ENCODE measurements at places on chromosomes 11 and 22. TPM values are rescaled to one million over a fixed set of nuclear protein-coding genes. Genes with fewer than 3 reads are reported as not detected.

DNA sequence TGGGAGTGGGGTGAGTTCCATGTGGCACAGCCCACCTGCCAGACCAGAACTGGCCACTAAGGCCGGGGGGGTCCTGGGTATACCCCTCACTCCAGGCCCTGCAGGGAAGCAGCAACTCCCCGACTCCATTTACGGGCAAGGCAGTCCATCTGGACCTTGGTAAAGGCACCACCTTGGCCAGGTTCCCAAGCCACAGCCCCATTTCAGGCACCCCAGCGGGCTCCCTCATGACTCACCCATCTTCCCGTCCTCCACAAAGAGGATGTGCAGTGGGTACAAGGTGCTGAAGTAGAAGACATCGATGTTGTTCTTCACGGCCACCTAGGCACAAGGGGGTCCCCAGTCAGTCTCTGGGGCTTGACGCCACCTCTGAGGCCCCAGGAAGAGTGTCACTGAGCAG is 15.7 kb upstream of the RASL10A start:
- no peak overlapping the region for H3K27ac ChIP-seq
- H3K27me3 ChIP-seq: no peaks in the 10 kb centered on the region
- peaks cover 27% of the 10 kb centered on the region for H3K36me3 ChIP-seq
- no peak for DNase-seq
- H3K4me1 ChIP-seq: no peaks in the 10 kb centered on the region

DNA sequence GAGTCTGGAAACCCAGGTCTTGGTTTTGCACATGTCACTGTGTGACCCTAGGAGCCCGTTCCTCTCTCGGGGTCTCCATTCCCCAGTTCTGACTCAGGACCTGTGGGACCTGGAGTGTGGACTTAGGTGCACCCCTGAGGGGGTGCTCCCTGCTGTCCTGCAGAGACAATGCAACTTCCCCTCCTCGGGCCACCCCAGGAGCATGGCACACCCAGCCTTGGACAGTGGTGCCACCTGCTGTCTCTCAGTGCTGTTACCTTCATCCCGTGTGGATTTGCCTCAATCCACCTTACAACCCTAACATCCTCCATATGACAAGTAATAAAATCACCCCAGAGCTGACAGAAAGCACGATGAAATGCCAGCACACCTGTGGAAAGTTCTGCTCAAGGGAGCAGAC is 27.5 kb upstream of the CRYBB3 start:
- H3K4me3 ChIP-seq: no peak overlapping the region
- DNase-seq: peak; percentile 42
- no peaks in the 10 kb centered on the region for H3K27me3 ChIP-seq

DNA sequence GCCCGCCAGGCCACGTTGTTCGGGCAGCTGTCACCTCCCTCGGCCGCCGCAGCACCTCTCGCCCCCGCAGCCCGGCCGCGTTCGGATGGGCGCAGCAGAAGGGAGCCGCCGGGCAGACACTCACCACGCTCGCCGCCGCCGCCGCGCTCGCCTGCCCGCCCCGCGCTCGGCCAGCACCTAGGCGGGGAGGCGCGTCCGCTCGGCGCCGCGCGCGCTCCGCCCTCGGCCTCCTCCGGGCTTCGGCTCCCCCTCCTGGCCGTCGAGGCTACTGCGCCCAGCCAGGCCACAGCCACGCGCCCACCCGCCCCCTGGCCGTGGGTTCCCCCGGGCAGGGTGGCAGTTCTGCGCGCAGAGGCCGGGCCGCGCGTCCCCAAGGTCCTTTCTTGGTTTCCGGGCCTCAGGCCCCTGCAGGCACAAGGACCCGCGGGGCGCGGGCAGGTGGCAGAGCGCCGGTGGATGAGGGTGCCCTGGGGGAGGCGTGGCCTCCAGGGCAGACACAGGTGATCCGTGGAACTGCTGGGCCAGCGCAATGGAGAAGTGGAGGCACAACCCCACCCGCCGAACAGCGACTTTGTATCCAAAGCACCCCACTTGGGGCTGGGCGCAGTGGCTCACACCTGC is at the start of gene SLC25A22:
Gene SLC25A22 (minus strand): TSS at position 189 of the 621 bp plus-strand sequence. CDS start 3,275 bp downstream, outside the sequence.
- DNase-seq: peak; percentile 87
- H3K4me1 ChIP-seq: peaks cover 26% of the 10 kb centered on the region
- no peaks in the 10 kb centered on the region for H3K27me3 ChIP-seq
- peaks cover 21% of the 10 kb centered on the region for H3K36me3 ChIP-seq
- H3K27ac ChIP-seq: peak within 1 kb of the TSS; percentile 93
- peak within 1 kb of the TSS; percentile 94 for H3K4me3 ChIP-seq

The C11orf42 gene
- total RNA-seq: not detected

DNA sequence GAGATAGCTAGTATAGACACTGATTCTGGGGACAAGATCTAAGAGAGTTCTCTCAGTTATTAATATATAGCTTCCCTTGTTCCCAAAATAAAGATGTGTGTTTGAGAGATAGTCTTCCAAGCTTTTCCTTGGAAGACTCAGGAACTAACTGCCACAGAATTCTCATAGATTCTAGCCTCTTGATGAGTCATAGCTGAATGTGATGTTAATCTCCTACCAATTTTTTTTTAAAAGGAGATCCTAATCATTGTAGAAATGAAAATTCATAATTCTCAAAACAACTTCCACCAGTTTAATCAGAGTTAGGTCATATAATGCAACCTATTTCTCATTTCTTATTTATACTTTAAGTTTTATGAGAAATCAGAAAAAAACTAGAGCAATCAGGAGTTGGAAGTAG is 148.8 kb downstream of the JRKL start:
- H3K27ac ChIP-seq: no peak overlapping the region
- no peaks in the 10 kb centered on the region for H3K36me3 ChIP-seq
- no peak for DNase-seq

DNA sequence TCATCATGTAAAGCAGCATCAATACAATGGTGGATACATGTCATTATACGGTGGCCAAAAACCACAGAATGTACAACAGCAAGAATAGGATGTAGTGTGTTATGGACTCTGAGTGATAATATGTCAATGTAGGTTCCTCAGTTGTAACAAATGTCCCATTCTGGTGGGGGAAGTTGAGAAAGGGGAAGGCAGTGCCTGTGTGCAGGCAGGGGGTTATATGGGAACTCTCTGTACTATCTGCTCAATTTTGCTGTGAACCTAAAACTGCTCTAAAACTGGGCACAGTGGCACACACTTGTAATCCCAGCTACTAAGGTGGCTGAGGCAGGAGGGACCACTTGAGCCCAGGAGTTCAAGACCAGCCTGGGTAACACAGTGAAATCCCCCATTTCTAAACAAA is 5.9 kb downstream of the CHKA start:
- no peaks in the 10 kb centered on the region for H3K27me3 ChIP-seq
- DNase-seq: no peak
- no peak overlapping the region for H3K27ac ChIP-seq
- peaks cover 13% of the 10 kb centered on the region for H3K36me3 ChIP-seq
- H3K4me3 ChIP-seq: no peak overlapping the region
- peaks cover 39% of the 10 kb centered on the region for H3K4me1 ChIP-seq

GRCh38 chr11:27722117-27722952 is 22.1 kb upstream of the BDNF start:
- H3K4me1 ChIP-seq: peaks cover 8% of the 10 kb centered on the region
- DNase-seq: peak; percentile 22
- no peak overlapping the region for H3K4me3 ChIP-seq
- peaks cover 12% of the 10 kb centered on the region for H3K36me3 ChIP-seq
- H3K27me3 ChIP-seq: peaks cover 61% of the 10 kb centered on the region
- H3K27ac ChIP-seq: no peak overlapping the region

DNA sequence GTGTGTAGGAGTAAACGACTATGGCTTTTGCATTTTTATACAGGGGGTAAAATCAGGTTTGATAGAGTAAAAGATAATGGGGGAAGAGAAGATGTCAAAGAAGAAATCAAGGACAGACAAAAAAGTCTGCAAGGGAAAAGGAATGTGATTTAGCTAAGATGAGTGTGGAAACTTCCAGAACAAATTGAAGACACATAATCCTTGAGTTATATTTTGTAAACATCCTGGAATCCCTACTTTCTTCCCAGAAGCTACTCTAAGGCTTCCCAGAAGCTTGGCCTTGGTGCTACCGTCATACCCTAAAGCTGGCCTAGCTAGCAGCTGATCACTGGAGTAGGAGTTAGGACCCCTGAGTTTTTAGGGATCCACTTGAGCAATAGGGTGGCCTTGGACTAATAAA is 82.4 kb downstream of the BLID start:
- H3K27me3 ChIP-seq: no peaks in the 10 kb centered on the region
- H3K4me1 ChIP-seq: no peaks in the 10 kb centered on the region
- no peak overlapping the region for H3K4me3 ChIP-seq
- H3K36me3 ChIP-seq: no peaks in the 10 kb centered on the region
- no peak overlapping the region for H3K27ac ChIP-seq

- H3K36me3 ChIP-seq: no peaks in the 10 kb centered on the region
- no peaks in the 10 kb centered on the region for H3K27me3 ChIP-seq
- H3K4me3 ChIP-seq: no peak overlapping the region
- no peak for DNase-seq
- peaks cover under 1% of the 10 kb centered on the region for H3K4me1 ChIP-seq
Measured at GRCh38 chr22:20231514-20232236, 36.4 kb downstream of the RTN4R start.

DNA sequence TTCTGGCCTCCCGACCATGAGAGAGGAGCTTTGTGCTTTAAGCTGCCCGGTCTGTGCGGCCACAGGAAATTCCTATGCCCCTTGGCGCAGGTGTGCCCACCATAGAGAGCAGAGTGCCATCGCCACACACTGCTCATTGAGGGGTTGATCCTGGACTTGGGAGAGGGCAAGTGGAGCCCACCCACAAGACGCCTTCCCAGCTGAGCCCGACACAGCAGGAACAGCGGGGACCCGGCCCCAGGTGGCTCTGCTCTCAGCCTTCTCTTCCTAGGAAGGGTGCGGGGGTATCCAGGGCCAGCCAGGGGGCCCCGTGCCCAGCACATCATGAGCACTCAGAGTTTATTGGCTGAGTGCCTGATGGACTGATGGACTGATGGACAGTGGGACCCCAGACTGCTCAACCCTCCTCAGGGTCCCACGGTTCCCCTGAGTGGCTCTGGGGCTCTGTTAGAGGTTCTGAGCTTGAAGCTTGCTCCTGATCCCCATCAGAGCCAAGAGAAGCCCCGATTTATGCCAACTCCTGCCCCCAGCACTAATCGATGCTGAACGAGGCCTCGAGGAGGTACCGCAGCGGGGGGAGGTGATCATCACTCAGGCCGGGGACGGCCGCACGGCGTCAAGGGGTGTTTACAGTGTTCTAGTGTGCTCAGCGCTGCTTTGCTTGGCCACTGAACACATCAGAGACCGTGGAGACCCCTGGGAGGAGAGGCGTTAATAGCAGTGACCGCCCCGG is 13.5 kb upstream of the MRGPRD start:
- no peak overlapping the region for H3K4me3 ChIP-seq
- no peak for DNase-seq
- H3K36me3 ChIP-seq: no peaks in the 10 kb centered on the region
- H3K27me3 ChIP-seq: peaks cover 8% of the 10 kb centered on the region
- no peak overlapping the region for H3K27ac ChIP-seq
- peaks cover 2% of the 10 kb centered on the region for H3K4me1 ChIP-seq

The MOB2 gene
- total RNA-seq: 31.6 TPM

The C11orf87 gene
- not detected for total RNA-seq

DNA sequence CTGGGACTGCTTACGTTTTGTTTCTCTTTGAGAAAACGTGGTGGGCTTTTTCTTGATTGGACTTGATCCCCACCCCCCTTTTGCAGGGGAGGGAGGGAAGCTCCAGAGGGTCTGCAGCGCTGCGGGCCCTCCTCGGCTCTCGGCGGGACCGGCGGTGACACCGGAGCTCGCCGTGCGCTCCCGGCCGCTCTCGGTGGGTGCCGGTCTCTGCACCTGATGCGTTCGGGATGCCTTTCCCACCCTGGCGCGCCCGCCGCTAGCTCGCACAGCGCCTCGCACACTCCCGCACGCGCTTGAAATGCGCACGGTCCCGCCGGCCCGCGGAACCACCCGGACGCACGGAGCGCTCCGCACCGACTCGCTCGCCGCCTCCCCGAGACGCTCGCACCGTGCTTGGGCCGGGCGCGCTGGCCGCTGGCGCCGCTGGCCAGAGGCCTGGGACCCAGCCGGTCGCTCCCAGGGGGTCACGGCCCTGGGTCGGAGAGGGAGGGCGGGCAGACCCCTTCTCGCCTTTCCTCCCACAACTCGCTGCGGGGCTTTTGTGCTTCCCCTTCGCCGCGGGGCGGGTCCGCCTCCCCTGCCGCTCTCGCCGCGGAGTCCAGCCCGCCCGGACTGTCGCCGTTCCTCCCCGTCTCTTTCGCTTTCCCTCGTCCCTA is 1.0 kb downstream of the ZBTB16 start:
- peaks cover 13% of the 10 kb centered on the region for H3K36me3 ChIP-seq
- H3K27me3 ChIP-seq: peaks cover 46% of the 10 kb centered on the region
- peak; percentile 47 for DNase-seq
- H3K27ac ChIP-seq: peak overlapping the region; percentile 61
- H3K4me3 ChIP-seq: peak overlapping the region; percentile 83

The APOBEC3A gene
- not detected for total RNA-seq

All from activated CD8-positive, alpha-beta T cell treated with anti-CD3 and anti-CD28 coated beads, Interleukin-2, amount 10 ng/mL, durations not matched to agents 7 days and 5 days (primary cell).